Urinary bladder (tissue), 4 donors: ENCODE measurements at places on chromosomes 5 and 9. TPM values are rescaled to one million over a fixed set of nuclear protein-coding genes. Genes with fewer than 3 reads are reported as not detected.

DNA sequence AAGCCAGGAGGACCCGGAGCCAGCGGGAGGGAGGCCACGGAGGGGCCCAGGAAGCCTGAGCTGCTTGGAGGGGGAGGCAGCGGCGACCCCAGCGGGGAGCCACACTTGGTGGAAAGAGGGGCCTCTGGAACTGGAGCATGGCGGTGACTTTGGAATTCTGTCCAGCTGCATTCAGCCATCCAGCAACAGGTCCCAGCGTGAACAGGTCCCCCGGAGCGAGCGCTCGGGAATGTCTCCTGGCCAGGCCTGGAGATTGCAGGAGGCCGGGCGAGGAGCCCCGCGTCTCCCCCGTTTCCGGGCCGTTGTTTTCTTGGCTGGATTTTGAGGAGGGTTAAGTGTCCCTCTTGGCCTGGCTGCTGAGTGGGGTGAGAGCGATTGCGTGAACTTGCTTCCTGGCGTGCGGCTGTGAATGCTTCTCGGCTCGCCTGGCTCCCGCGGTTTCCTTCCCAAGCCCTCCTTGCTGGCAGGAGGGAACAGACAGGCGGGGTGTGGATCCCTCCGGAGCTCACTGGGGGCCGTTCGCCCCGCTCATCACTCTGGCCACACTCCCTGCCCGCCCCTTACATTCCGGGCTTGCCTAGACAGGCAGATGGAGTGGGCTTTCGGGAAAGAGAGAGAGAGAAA, 125.3 kb upstream of the IRX4 start:
- peak; percentile 5 for DNase-seq

DNA sequence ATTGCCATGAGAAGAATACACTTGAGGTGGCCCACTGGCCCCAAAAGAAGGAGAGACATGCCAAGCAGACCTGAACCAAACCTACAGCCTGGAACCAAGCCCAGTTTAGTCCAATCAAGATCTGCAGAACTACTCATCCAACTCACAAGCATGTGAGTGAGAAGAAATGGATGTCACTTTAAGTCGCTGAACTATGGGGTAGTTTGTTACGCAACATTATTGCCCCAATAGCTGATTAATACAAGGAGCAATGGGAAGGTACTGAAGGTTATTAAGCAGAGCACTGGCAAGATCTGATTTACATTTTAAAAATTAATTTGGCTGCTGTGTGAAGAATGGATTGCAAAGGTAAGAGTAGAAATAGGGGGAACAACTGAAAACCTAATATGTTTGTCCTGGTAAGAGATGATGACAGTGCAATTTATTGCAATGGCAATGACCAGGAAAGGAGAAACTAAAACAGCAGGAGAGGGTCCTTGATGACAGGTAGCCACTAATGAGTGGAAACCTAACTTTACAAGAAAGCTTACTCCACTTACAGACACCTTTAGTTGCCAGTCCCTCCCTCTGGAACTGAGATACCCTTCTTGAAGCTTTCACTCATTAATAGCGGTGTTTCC, 132.9 kb upstream of the GRIA1 start:
- no peak for DNase-seq

DNA sequence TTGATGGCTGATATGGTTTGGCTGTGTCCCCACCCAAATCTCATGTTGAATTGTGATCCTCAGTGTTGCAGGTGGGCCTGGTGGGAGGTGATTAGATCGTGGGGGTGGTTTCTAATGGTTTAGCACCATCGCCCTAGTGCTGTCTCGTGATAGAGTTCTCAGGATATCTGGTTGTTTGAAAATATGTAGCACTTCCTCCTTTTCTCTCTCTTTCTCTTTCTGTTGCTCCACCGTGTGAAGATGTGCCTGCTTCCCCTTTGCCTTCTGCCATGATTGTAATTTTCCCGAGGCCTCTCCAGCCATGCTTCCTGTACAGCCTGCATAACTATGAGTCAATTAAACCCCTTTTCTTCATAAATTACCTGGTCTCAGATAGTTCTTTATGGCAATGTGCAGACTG, 111.6 kb downstream of the SREK1 start:
- DNase-seq, result no peak

DNA sequence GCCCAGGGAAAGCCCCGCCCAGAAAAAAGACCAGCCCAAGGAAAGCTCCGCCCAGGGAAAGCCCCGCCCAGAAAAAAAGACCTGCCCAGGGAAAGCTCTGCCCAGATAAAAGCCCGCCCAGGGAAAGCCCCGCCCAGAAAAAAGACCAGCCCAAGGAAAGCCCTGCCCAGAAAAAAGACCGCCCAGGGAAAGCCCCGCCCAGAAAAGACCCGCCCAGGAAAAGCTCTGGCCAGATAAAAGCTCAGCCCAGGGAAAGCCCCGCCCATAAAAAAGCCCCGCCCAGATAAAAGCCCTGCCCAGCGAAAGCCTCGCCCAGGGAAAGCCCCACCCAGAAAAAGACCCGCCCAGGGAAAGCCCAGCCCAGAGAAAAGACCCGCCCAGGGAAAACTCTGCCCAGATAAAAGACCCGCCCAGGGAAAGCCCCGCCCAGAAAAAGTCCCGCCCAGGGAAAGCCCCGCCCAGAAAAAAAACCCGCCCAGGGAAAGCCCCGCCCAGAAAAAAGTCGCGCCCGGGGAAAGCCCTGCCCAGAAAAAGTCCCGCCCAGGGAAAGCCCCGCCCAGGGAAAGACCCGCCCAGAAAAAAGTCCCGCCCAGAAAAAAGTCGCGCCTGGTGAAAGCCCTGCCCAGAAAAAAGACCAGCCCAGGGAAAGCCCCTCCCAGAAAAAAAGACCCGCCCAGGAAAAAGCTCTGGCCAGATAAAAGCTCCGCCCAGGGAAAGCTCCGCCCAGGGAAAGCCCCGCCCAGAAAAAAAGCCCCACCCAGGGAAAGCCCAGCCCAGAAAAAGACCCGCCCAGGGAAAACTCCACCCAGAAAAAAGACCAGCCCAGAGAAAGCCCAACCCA, 11.9 kb downstream of the GRIN1 start:
- DNase-seq, result no peak

DNA sequence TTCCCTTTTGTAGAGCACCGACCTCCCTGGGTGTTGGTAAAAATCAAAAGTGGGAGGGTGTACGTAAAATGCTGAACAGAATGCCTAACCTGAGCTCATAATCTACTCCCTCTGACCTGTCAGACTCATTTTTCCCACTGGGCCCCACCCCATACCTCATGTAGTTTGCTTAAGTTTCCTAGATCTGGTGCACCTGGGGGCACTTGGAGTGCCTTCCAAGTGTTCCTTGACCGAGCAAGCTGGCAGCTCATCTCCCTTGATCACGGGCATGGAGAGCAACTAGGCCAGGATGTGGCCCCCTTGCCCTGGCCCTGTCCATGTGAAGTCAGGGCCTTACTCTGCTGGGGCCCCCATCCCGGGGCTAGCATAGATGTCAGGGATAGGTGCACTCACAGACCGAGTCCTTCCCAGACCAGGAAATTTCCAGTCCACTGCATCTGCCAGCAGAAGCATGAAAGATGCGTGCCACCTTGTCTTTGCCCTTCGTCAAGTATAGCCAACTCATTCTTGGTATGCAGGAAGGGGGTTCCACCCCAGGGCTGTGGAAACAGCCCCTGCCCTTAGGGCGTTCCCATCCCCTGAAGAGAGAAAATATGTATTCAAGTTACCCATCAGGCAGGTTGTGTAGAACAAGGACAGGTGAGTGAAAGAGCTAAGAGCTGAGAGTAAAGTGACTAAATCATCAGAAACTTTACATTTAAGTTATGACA, 41.9 kb downstream of the SLC22A5 start:
- DNase-seq, result no peak

Gene IL17B
- polyA plus RNA-seq, result 3.7 TPM

Gene REEP2
- polyA plus RNA-seq, result 17.6 TPM

Gene ELOVL7
- polyA plus RNA-seq, result 3.3 TPM

Gene DMRT3
- polyA plus RNA-seq, result 0.09 TPM

Gene PCDHB11
- polyA plus RNA-seq, result 2.8 TPM

Gene PCDHAC1
- 0.13 TPM for polyA plus RNA-seq

Gene SAXO1
- 0.03 TPM for polyA plus RNA-seq

Gene PCDHB9
- 1.2 TPM for polyA plus RNA-seq
